ENCODE measurements at places on chromosomes 4 and X.
A peak's percentile ranks its signal among the peaks of the same experiment; 100 is the strongest.

- DNase-seq, result no peak
These were observed 310.8 kb upstream of the BOD1L1 start for GRCh38 chr4:13938299-13938698.

DNA sequence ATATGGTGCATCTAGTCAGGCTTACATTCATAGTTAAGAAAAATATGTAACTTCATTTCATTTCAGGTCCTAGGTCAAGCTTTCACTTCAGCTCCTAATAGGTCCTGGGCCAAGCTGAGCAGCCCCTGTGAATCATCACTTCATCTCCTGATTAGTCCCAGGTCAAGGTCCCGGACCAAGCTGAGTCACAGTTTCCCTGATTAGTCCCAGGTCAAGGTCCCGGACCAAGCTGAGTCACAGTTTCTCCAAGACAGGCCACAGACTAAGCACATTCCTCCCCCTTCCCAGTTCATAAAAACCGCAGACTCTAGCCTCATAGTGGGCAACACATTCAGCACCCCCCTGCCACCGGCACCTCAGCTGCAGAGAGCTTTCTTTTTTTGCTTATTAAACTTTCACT is 1331.8 kb downstream of the PCDH19 start:
- no peak for DNase-seq

DNA sequence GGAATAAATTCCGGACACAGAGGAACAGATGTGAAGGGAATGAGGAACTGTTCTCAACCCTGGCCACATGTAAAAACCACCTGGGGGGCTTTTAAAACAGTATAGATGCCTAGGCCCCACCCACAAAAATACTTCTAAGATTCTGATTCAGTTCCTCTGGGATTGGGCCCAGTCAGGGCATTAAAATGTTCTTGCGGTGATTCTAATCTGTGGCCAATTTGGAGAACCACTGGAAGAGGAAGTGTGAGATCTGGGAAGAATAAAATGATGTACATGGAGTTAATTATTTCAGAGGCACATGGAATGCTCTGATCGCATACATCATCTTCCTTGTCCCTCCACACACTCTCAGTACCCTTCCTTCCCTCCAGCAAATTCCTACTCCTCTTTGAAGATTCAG is 192.2 kb downstream of the APBB2 start:
- no peak for DNase-seq

GRCh38 chr4:166301266-166301665 is 428.2 kb downstream of the TLL1 start:
- no peak for DNase-seq

GRCh38 chr4:99207911-99208718 is 10.9 kb downstream of the ADH6 start:
- DNase-seq, result no peak

- DNase-seq, result no peak
These were observed 31.9 kb downstream of the RHOH start for GRCh38 chr4:40228497-40229365.

DNA sequence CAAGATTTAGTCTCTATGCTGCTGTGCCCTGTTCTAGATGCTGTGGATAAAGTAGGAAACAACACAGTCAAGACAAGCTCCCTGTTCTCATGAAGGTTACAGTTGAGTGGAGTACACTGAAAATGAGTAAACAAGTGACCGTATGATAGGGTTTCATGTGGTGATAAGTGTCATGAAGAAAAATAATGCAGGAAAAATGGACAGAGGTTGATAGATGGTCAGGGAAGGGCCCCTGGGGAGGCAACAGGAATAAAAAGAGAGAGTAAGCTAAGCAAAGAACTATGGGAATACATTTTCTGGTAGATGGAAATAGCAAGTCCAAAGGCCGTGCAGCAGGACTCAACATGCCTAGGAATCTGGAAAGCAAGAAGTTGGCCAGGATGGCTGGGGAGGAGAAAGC is 394.0 kb downstream of the DTHD1 start:
- no peak for DNase-seq

GRCh38 chr4:3688018-3688998 is 77.9 kb upstream of the ADRA2C start:
- no peak for DNase-seq

DNA sequence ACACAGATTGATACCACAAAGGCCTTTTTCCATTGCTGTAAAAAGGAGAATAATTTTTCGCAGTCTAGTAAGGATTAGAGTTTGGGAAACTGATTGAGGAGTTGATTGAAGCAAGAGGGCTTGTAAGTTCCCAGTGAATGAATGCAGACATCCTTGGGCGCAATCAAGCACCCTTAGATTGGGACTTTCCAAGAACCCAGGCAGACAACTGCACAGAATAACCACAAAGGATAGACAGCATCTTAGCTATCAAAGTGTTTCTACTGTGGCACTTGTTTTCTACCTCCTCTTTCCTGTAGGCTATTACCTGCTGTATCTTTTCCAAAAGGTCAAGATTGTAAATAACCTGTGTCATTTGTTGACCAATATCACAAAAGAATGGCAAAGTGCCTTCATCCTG is 2.6 kb downstream of the COX18 start:
- DNase-seq, result no peak

GRCh38 chr4:18635531-18635930 is 614.0 kb upstream of the LCORL start:
- DNase-seq, result no peak

GRCh38 chr4:5942947-5943346 is 50.1 kb upstream of the CRMP1 start:
- DNase-seq, result no peak

DNA sequence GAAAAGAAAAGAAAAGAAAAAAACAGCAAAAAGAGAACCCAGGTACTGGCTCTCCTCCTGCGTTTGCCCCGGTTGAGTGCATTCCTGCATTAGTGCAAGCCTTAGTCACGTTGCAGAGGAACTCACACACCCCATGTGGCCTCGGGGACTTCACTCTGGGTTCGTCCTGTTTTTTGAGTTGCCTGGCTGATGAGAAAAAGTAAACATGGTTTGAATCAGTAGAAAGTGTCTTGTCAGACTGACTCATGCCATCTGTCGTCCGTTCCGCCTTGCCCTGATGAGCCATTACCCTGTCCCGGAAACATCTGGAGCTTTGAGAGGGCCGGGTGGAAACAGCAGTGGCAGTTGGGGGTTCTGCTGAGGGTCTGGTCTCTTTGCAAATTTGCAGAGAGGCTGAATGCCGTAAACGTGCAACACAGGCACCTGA is 16.3 kb downstream of the CD99 start:
- DNase-seq, result peak; percentile 30

DNA sequence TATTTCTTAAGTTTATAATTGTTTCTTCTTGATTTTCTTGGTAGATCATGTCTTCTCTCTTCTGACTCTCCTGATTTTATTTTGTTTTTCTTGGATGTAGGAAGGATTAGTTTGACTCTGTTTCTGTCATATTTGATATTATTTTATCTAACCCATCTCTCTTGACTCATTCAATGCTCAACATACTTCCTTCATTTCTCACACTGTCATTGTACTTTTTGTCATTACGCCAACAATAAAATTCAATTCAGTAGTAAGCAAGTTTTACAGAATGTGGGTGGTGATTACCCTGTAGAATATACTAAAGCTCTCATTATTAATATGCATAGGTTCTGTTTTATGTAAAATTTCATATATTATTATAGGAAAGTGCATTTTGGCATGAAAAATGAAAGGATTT is 1303.0 kb upstream of the AGA start:
- DNase-seq, result no peak

- DNase-seq, result no peak
These were observed 94.1 kb upstream of the PPP3CA start for GRCh38 chr4:101441446-101441845.

DNA sequence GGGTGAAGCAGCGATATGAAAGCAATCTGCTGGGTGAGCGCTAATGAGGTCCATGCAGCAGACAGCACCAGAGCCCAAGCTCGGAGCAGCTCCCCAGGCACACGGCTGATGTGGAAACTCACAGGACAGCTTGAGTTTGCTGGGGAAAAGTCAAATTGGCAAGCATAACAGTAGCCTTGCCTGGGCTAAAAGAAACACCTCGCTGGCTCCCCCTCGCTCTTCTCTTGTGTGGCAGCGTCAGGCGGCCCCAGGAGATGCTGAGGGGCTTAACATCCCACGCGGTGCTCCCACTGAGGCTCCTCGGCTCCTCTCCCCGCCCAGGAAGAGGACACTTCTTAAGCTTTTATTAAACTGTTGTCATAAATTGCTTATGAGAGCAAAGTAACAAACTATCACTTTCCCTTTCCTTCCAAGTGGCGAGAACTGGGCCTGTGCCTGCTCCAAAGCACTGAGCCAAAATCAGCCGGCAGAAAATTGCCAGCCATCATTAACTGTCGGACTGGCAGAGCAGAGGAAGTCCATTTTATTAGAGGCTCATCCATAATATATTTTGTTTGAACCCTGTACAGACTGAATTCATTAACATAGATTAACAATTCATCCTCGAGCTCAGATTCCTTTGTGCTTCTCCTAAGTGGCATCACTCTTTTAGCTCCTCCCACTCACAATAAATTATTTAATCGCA is 111.4 kb downstream of the TSPAN5 start:
- peak; percentile 65 for DNase-seq

DNA sequence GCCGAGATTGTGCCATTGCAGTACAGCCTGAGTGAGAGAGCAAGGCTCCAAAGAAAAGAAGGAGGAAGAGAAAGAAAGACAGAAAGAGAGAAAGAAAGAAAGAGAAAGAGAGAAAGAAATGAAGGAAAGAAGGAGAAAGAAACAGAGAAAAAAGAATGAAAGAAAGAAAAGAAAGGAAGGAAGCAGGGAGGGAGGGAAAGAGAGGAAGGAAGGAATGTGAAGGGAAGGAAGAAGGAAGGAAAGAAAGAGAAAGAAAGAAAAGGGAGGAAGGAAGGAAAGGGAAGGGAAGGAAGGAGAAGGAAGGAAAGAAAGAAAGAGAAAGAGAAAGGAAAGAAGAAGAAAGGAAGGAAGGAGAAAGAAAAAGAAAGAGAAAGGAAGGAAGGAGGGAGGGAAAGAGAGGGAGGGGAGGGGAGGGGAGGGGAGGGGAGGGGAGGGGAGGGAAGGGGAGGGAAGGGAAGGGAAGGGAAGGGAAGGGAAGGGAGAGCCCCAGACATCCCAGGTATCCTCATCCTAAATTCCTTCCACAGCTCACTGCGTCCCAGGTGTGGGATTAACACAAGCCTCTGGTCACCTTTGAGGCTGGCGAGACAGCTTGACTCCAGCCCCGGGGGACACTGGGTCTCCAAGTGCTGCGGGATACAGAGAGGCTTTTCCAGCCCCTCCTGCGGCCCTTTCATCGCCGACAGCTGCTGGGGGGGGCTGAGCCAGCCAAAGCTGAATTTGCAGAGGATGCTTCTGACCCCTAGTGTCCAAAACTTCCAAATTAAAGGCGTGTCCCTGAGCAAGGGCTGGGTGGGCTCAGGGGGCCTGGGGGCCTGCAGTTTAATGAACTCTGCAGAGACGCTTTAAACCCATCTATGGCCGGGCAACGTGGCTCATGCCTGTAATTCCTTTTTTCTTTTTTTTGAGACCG is 24.2 kb upstream of the CSF2RA start:
- no peak for DNase-seq

DNA sequence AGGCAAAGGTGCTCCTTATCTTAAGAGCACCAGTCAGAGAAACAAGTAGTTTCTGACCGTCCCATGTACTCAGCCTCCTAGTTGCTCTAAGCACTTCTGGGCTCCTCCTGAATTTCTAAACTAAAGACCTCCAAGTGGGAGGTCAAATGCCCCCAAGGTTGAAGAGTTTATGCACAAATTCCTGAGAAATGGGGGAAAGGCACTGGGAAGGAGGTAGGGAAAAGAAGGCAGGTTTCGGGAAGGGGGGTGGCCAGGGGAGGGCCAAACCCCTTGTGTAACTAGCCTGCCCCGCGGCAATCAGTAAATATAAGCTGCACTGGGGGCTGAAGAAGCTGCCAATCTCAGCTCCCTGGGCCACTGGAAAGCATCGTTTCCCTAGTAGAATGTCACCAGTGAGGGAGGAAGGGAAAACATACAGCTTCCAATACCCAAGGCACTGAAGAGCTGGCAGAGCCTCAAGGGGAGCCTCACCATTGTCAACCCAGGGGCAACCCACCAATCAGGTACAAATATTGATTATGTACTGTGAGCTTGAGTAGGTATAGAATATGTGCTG is 3.4 kb downstream of the FOXO4 start:
- no peak for DNase-seq

GRCh38 chr4:179872755-179873154 is 2370.4 kb upstream of the TENM3 start:
- DNase-seq, result no peak

DNA sequence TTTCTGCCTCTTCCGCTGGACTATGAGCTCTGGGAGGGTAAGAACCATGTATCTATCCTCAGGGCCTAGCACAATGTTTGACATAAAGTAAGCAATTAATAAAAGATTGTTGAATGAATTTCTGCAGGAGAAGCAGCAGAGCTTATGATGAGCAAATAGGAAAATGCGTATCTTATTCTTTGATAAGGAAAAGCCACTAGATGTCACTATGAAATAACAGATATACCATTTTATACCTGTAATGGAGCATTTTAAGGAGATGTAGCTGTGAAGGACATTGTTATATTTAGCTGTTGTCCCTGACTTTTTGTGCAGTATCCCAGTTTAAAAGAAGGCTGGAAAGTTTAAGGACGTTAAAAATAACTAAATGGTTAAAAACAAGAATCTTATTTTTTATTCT is 147.2 kb upstream of the MBNL3 start:
- no peak for DNase-seq

GRCh38 chr4:92021203-92021602 is 282.6 kb upstream of the GRID2 start:
- DNase-seq, result no peak

- DNase-seq, result no peak
These were observed 110.7 kb downstream of the ARAP2 start for GRCh38 chr4:36133658-36134057.
